ENCODE measurements at places on chromosomes 4 and X. TPM values are rescaled to one million over a fixed set of nuclear protein-coding genes. Genes with fewer than 3 reads are reported as not detected.

- H3K36me3 ChIP-seq = no peaks in the 10 kb centered on the region
- H3K27me3 ChIP-seq = no peaks in the 10 kb centered on the region
- H3K27ac ChIP-seq = no peak overlapping the region
- DNase-seq = peak; percentile 50
- peaks cover 2% of the 10 kb centered on the region for H3K4me1 ChIP-seq
- no peak overlapping the region for H3K4me3 ChIP-seq
Measured at GRCh38 chr4:145041378-145041777, 56.6 kb downstream of the ANAPC10 start.

DNA sequence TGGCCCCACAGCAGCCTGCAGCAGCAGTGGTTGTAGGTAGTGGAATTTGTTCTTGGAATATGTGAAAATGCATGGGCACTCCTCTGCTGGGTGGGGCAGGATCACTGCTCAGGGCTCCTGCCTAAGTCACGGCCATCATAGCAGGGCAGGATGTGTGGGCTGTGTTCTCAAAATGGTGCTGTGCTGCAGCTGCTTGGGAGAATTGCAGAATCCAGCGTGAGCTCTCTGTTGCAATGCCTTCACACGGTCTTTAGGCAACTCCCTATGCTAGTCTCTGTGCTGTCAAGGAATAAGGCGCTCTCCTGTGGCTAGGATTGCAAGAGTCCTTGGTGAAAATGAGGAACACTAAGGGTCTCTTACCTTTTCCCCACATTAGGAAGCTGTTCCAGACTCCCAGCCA lies 42.9 kb downstream of the F8 start:
- no peak overlapping the region for H3K4me3 ChIP-seq
- peaks cover 9% of the 10 kb centered on the region for H3K4me1 ChIP-seq
- H3K27me3 ChIP-seq = no peaks in the 10 kb centered on the region
- H3K27ac ChIP-seq = no peak overlapping the region

- DNase-seq = no peak
- no peaks in the 10 kb centered on the region for H3K4me1 ChIP-seq
- H3K27me3 ChIP-seq = no peaks in the 10 kb centered on the region
Measured at GRCh38 chr4:150302553-150302952, 224.3 kb downstream of the DCLK2 start.

DNA sequence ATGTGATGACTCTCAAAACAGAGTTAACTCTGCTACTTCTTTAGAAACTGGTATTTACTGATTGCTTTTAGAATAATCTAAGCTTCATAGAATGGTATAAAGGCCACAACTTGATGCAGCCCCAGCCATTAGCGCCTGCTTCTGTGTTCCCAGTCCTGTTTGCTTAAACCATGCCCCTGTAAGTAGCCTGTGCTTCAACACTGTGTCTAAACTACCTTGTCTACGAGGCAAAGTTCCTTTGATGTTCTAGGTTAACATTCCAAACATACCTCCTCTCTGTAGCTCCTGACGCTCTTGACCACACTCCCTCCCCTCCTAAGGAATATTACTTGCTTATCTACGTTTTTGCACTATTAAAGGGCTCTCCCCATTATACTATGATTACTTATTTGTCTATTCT lies 352.5 kb upstream of the ADGRL3 start:
- no peak overlapping the region for H3K4me3 ChIP-seq
- H3K27me3 ChIP-seq = no peaks in the 10 kb centered on the region
- H3K4me1 ChIP-seq = no peaks in the 10 kb centered on the region
- no peak for DNase-seq

DNA sequence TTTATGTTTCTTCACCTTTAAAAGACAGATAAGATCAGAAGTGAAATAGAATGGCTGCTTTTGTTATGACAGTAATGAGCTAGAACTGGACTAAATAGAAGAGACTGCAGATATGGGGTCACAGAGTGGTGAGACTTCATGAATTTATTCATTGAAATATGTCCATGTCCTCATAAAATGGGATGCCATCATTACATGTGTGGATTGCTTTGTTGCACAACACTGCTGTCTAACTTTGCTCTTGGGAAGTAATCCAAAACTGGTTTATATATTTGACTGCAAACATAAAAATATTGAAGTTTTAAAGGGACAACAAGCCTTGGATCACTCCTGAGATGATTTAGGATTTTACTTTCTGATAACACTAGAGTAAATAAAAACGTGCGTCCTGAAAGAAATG lies 209.2 kb upstream of the FAT4 start:
- H3K27me3 ChIP-seq = no peaks in the 10 kb centered on the region
- DNase-seq = no peak
- no peaks in the 10 kb centered on the region for H3K4me1 ChIP-seq
- no peaks in the 10 kb centered on the region for H3K36me3 ChIP-seq

ATP1B4 gene
- not detected for total RNA-seq

CRMP1 gene
- total RNA-seq = 0.10 TPM

PRR32 gene
- not detected for total RNA-seq

RASSF6 gene
- 14.6 TPM for total RNA-seq

SPANXA1 gene
- not detected for total RNA-seq

SAGE1 gene
- not detected for total RNA-seq

Measured in B cell (primary cell).